ENCODE measurements at places on chromosomes 4 and X. TPM values are rescaled to one million over a fixed set of nuclear protein-coding genes. Genes with fewer than 3 reads are reported as not detected.

Gene ZAR1
- polyA plus RNA-seq = not detected

GRCh38 chr4:77358315-77358928, 201.4 kb downstream of the CCNG2 start:
- no peak for DNase-seq

GRCh38 chrX:21811832-21812231, 27.6 kb upstream of the MBTPS2 start:
- no peak for DNase-seq

GRCh38 chr4:24533364-24533763, 51.0 kb downstream of the DHX15 start:
- DNase-seq = peak; percentile 26

Gene FRAS1
- polyA plus RNA-seq = 3.2 TPM

DNA sequence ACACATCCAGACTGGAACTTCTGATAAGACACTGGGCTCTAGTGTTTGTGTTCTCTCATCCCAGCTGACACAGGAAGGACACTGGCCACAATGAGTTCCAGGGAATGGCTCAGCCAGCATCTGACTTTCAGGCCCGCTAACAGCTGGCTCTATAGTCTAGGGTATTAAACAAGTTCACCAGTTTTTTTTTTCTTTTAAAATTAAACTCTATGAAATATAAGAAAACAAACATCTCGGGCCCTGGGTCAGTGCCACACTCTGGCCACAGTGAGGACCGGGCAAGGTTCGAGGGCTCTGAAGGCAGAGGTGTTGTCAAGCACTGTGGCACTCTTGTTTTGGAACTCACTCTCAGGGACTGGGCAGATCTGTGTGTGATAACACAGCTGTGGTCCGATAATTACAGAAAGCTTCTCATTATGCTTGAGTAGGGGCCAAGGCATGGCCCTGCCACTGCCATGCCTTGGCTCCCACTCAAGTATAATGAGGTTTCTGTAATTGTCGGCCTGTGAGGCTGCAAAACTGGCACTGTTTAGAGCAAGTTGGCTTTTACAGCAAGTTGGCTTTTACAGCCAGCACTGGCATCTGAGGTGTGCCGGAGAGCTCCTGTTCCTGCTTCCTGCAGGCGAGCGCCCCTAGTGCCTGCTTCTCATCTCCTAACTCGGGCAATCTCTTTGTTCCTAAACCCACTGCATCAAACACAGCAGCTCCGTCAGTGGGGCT, 62.8 kb downstream of the PPP1R2C start:
- DNase-seq = no peak

- DNase-seq = no peak
These were observed 29.9 kb downstream of the RNF175 start for GRCh38 chr4:153729895-153730294.

- no peak for DNase-seq
These were observed 106.8 kb upstream of the SLC4A4 start for GRCh38 chr4:71232056-71232430.

DNA sequence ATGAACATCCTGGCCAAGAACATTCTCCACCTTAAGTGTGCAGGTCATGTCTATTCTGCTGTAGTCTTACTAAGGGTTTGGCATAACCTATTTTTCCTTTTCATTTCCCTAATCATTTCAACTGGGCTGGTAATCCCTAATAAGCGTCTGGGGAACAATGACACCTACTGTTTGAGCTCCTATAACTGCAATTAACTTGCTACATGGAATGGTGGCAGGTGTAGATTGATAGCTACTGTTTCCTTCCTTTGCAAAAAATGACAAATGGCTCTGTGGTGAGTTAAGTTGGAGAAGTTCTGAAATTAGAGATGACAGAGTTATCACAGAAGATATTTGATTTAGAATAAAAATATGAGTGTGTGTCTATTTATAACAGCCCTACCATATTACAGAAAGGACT, 104.5 kb upstream of the NAP1L5 start:
- no peak for DNase-seq

GRCh38 chr4:147057611-147058190, 112.0 kb upstream of the TTC29 start:
- no peak for DNase-seq

DNA sequence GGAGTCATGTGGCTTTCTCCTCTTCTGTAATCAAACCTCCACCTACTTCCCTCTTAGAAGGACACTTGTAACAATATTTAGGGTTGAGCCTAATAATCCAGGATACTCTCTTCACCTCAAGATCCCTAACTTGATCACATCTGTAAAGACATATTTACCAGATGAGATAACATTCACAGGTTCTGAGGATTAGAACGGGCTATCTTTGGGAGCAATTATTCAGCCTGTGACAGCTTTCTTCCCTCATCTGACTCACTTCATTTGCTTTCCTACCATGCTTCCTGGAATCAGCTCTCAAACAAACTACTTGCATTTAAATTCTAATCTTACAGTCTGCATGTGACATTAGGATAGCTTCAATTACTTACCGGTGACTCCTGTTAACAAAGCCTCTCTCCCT, 133.5 kb upstream of the NDST3 start:
- no peak for DNase-seq

- no peak for DNase-seq
These were observed 14.8 kb downstream of the SOWAHB start for GRCh38 chr4:76883147-76883546.

Gene MAGEE2
- polyA plus RNA-seq = not detected

Gene MAGEA10
- not detected for polyA plus RNA-seq

Gene NIPAL1
- polyA plus RNA-seq = 1.0 TPM

Gene DRP2
- polyA plus RNA-seq = 0.12 TPM

DNA sequence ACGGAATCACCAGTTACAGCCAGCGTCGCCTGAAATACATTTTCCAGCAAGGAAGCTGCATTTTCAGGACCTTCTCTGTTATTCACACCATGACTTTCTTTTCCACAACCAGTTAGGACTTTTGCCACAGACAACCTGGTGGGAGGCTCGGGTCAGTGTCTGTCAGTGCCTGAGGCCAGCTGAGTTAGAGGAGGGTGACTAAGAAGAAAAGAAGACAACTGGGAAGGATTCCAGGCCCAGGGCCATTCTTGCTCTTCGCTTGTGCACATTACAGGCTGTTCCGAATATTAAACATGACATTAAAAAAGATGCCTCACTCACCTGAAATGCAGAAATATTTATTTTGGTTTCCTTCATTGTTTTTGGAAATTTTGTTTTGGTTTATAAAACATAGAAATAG, 21.4 kb upstream of the CENPU start:
- DNase-seq = no peak

- no peak for DNase-seq
These were observed 96.2 kb upstream of the IL1RAPL2 start for GRCh38 chrX:104469771-104470170.

Gene EDA
- 0.06 TPM for polyA plus RNA-seq

- no peak for DNase-seq
These were observed 23.1 kb upstream of the DHRSX start for GRCh38 chrX:2523911-2524310.

GRCh38 chrX:21974011-21974385, 33.5 kb downstream of the SMS start:
- DNase-seq = no peak

- no peak for DNase-seq
These were observed 35.0 kb upstream of the BMPR1B start for GRCh38 chr4:94722748-94723147.

DNA sequence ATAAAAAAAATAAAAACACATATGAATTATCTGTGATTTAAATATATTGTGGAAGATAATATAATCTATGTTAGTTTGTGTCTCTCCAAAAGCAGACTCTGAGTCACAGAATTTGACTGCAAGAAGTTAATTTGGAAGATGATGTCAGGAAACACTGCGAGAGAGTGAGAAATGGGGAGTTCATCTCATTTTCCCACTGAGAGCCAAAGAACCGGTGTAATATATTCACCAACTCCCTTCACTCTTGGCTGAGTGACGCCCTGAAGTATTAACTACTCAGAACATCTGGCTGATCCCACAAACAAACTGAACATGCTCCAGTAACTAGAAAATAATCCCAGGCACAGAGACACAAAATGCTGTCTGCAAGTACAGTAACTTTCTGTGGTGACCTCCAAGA, 345.8 kb upstream of the SPANXN1 start:
- DNase-seq = no peak

- DNase-seq = no peak
These were observed 194.2 kb downstream of the MAD2L1 start for GRCh38 chr4:119872371-119873016.

DNA sequence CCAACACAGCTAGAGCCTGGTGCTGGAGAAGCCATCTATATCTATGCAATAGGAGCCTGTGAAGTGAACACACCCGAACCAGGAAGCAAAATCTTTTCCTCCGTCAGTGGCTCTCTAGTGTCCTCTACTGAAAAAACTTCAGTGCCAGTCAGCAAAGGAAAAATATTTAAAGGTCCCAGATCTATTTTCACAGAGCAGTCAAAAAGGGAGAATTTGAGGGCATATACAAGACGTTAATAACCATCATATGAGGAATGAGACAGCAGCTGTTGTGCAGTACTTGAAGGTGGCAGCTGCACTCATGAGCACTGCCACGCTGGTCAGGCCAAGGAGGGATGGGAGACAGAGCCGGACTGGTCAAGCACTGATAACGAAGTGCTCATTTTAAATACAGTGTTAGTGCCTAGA, 14.4 kb downstream of the MCUB start:
- no peak for DNase-seq

GRCh38 chrX:69072486-69073006, 92.7 kb downstream of the PJA1 start:
- no peak for DNase-seq

DNA sequence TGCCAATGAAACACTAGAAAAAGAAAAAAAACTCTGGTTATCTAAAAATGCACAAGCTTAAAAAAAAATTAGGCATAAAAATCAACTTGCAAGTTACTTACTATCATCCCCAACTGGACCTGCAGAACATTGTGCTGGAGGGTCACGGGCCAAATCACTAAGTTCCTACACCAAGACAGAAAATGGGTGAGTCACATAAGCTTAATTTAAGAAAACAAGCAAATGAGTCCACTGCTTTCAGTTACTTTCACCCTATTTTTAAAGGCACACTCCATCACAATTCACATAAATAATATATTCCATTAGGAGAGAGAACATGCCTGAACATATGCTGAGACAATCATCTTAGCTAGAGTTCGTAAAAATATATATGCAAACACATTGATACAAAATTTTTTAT, 17.7 kb downstream of the UBE2D3 start:
- DNase-seq = no peak

Gene BMPR1B
- 0.16 TPM for polyA plus RNA-seq

Gene RXFP1
- 0.42 TPM for polyA plus RNA-seq

GRCh38 chr4:5198656-5199541, 147.6 kb downstream of the STK32B start:
- no peak for DNase-seq

DNA sequence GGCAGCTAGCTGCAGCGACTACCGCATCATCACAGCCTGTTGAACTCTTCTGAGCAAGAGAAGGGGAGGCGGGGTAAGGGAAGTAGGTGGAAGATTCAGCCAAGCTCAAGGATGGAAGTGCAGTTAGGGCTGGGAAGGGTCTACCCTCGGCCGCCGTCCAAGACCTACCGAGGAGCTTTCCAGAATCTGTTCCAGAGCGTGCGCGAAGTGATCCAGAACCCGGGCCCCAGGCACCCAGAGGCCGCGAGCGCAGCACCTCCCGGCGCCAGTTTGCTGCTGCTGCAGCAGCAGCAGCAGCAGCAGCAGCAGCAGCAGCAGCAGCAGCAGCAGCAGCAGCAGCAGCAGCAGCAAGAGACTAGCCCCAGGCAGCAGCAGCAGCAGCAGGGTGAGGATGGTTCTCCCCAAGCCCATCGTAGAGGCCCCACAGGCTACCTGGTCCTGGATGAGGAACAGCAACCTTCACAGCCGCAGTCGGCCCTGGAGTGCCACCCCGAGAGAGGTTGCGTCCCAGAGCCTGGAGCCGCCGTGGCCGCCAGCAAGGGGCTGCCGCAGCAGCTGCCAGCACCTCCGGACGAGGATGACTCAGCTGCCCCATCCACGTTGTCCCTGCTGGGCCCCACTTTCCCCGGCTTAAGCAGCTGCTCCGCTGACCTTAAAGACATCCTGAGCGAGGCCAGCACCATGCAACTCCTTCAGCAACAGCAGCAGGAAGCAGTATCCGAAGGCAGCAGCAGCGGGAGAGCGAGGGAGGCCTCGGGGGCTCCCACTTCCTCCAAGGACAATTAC, 1.4 kb downstream of the AR start:
- DNase-seq = no peak

DNA sequence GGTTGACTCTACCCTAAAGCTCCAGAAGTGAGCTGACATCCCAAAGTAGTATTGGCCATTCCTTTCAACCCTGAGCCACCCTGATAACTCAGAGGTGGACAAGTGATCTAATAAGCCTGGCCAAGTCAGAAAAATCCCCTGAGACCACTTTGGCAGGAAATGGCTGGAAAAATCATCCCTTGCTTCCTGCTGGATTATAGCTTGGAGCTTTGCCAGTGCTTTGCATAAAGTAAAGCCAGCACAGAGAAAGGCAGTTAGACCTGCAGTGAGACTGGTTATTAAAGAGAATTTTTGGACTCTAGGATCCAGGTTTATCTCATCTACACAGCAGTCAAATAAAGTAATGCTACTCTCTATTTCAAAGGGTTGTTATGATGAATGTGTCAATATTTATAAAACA, 6.4 kb downstream of the CXCL3 start:
- DNase-seq = no peak

Gene SPANXA1
- not detected for polyA plus RNA-seq

Gene GPR173
- 2.7 TPM for polyA plus RNA-seq

GRCh38 chr4:157358439-157358838, 137.9 kb downstream of the GRIA2 start:
- DNase-seq = no peak

- no peak for DNase-seq
These were observed 564.1 kb downstream of the INPP4B start for GRCh38 chr4:142281999-142282398.

Gene WNK3
- polyA plus RNA-seq = 0.06 TPM

GRCh38 chrX:70174754-70175153, 2.5 kb upstream of the DGAT2L6 start:
- no peak for DNase-seq

Data from BJ (cell line).